ENCODE measurements at places on chromosomes 16 and 17. TPM values are rescaled to one million over a fixed set of nuclear protein-coding genes. Genes with fewer than 3 reads are reported as not detected.

Gene GPR139
- not detected for total RNA-seq

Gene MED9
- 9.0 TPM for total RNA-seq

DNA sequence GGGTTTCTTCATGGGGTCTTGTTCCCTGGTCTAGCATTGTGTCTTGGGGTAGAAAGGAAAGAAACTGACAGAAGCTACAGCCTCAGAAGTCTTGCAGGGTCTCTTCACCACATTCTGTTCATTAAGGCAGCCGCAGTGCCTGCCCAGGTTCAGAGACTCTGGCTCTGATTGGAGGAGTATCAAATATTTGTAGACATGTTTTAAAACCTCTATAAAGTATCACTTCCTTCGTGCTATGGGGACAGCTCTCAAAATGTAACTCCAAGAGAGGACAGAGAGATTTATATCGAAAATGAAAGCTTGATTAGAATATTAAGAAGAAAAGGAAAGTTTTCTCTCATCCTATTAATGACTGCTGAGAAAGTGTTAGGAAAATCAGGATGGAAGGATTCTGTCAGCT, 107.0 kb upstream of the CACNG3 start:
- H3K27me3 ChIP-seq = no peaks in the 10 kb centered on the region
- DNase-seq = no peak
- no peak overlapping the region for H3K27ac ChIP-seq
- H3K4me3 ChIP-seq = no peak overlapping the region
- no peaks in the 10 kb centered on the region for H3K36me3 ChIP-seq

DNA sequence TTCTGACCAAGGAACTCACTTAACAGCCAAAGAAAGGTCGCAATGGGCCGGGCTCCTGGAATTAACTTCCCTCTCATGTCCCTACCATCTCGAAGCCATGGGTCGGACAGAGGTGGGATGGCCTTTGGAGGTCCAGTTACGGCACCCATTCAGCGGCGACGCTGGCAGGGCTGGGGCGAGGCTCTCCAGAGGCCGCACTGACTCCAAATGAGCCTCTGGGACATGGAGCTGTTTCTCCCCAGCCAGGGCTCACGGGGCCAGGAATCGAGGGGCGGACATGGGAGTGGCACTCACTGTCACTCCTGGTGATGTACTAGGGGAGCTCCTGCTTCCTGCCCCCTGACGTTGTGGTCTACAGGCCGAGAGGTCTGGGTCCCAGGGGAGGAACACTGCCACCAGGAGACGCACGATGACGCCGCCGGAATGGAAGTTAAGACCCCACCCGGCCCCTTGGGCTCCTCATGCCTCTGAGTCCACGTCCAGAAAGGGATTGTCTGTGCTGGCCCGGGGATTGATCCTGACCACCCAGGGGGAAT, 60.7 kb upstream of the METRNL start:
- no peak for DNase-seq
- 0 out of 2 replicates have a peak, but pooled peaks cover 12% of the 10 kb centered on the region for H3K36me3 ChIP-seq
- no peak overlapping the region for H3K4me3 ChIP-seq
- H3K27ac ChIP-seq = no peak overlapping the region
